Stimulated activated CD4-positive, alpha-beta T cell treated with anti-CD3 and anti-CD28 coated beads, Interleukin-2, amount 100 ng/mL, for 48 hours (primary cell): ENCODE measurements at places on chromosomes 5 and 9.

DNA sequence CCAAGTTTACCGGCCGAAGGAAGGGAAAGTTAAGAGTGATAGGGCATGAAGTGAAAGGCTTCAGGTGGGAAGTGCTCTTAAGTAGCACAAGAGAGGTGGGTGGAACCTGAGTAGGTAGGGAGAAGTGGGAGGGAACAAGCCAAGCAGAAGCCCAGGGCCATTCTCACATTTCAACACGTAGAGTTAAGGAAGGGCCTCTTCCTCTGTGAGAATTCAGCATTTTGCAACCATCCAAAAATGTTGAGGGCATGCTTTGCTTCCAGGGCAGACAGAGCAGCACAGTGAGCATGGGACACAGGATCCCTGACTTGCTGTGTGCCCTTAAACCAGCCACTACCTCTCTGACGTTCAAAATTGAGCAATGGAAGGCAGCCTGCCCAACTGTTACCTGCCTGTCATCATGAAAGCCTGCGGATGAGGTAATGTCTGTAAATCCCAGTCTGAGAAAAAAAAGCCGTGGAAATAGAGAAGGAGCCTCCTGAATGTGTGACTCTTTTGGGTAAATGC, 3.3 kb downstream of the CYFIP2 start:
- DNase-seq: no peak

- no peak for DNase-seq
Observed at GRCh38 chr9:134882204-134882785, 1.7 kb downstream of the FCN2 start.

DNA sequence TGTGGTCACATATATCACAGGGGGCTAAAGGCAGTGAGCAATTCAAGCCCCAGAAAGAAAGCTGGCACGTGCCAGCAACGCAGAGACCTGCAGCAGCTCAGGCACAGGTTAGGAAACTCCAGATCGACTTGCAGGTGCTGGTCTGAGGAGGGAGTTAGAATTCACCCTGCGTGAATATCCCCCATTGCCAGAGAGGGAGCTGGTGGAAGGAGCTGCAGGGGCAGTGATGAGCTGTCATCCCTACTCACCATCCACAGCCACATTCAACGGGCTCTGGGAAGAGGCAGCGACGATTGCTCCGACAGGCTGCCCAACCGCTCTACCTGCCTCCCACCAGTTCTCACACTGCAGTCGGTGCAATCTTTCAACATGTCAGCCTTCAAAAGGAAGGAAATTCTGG, 40.8 kb upstream of the CLK4 start:
- DNase-seq: no peak

GRCh38 chr5:40754381-40755092, 1.2 kb downstream of the TTC33 start:
- DNase-seq: no peak

DNA sequence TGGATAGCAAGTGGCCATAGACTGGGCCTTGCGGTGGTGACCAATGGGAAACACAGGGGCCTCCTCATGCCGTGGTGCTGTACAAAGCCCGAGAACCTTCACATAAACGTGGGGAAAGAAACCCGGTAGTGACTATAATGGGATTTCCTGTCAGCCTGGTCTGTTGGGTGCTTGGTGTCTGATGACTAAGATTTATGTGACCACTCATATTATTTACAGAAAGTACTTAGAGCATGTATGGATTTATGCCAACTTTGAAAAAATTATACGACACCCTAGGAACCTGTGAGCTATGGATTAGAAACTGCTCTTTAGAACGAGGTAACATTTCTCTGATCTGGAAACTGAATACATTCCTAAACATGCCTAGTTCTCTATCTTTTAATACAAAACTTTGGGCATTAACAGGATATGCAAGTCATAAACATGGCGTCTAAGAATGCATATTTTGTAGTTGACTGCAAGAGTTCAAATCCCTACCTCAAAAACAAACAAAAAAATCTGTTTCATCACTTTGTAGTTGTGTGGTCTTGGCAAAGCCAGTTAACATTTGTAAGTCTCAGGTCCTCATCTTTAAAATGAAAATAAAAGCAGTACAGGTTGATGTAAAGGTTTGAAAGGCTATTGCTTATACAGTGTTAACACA, 85.4 kb downstream of the TMEM167A start:
- no peak for DNase-seq

DNA sequence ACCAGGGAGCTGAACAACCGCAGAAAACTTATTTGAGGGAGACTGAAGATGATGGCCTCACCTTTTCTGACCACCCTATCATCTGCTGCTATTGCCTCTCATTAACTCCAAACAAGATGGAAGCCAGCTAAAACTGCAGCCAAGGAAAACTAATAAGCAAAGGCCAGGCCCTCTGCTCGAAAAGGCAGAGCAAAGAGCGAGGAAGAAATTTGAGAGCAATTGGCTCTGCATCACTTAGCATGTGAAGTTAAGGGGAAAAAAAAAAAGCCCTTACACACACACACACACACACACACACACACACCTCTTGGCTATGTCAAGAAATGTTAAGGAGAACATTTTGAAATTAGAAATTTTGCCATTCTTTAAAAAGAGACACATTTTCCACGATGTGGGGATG, 228.1 kb upstream of the CYLC2 start:
- no peak for DNase-seq

- no peak for DNase-seq
Observed at GRCh38 chr5:152472083-152472482, 67.0 kb upstream of the NMUR2 start.

DNA sequence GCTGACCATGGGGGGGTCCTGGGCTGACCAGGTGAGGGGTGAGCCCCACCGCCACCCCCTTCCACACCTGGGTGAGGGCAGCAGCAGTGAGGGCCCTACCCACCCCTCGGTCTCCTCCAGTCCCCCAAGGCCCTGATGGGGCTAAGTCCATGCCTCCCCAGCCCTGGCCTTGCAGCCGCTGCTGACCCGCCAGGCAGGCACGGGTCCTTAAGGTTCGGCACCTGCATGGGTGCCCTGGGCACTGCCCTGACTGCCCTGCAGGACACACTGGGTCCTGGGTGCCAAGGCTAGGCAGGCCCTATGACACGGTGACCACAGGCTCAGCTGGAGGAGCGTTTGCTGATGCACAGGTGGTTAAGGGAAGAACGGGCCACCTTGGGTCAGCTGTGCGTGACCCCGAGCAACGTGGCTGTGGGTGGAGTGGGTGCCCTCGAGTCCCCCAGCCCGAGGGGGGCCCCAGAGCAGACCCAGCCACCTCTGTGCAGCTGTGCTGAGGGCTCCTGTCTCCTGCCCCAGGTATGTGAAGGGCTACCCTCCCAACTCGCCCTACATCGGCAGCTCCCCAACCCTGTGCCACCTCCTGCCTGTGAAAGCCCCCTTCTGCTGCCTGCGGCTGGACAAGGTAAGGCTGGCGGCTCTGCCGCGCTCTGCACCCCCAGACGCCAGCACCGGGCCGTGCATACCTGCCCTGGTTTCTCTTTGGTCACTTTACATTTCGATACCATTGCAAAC, 73.0 kb downstream of the KCNT1 start:
- DNase-seq: no peak

- no peak for DNase-seq
Observed at GRCh38 chr5:140603734-140604133, 29.2 kb downstream of the CD14 start.
